ENCODE measurements at places on chromosomes 6 and 20.

GRCh38 chr6:12280902-12281301, 9.3 kb upstream of the EDN1 start:
- DNase-seq, result no peak

DNA sequence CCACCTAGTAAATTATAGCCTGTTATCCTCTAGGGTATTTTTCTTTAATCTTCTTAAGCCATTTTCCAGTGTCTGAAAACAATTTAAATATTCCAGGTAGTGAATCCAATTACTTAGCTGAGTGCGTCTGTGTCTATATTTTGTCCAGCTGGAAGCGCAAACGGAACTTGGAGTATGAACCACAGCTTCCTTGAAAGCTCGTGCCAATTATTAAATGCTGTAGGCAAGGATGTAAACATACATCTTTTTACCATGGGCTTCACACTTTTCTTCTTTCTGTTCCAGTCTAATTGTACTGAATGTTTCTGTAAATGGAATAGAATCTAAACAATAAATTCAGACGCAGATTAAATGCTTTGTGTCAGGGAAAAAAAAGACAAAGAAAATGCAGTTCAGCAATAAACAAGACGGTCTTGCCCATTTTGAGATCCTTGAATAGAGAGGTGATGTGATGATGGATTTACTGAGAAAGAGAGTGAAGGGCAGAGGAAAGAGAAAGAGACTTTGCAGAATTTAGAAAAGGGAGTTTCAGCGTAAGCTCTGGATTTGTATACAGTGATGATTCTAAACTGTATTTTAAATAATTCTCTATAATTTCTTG, 1.9 kb downstream of the PLCB1 start:
- no peak for DNase-seq

GRCh38 chr6:135195041-135195440, 13.9 kb downstream of the MYB start:
- no peak for DNase-seq

DNA sequence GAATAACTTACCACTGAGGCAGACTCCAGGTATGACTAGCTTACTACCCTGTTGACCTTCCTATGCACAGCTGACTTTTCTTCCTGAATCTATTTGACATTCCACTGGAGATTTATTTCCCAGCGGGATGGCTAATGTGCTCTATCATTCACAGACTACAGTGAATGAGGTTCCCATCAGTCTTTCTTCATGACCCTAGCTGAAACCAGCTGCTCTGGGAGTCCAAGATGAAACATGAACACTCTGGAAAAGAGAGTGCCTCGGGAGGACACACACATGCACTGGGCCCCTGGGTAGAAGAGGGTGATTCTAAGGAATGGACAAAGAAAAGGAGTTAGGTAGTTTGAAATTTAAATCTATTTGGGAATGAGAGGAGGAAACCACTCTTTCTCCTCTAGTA, 82.6 kb upstream of the DST start:
- DNase-seq, result no peak
